ENCODE measurements at places on chromosomes 6 and 20.

DNA sequence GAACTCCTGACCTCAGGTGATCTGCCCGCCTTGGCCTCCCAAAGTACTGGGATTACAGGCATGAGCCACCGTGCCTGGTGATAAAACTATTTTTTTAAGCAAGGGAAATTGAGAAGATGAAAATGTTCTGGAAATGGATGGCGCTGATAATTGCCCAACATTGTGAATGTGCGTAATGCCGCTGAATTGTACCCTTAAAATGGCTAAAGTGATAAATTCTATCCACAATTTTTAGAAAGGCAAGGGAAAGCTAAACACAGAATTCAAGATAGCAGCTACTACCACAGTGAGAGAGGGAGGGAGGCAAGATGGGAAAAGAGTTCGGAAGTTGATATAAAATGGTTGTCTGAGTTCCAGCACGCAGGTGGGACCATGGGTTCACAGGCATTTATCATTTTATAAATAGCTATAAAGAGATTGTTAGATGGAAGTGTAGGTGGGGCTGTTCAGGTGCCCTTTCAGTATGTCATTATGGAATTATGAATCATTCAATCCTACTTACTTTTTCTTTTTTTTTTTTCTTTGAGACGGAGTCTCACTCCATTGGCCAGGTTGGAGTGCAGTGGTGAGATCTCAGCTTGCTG is 8.3 kb downstream of the RIPOR3 start:
- no peak for DNase-seq

DNA sequence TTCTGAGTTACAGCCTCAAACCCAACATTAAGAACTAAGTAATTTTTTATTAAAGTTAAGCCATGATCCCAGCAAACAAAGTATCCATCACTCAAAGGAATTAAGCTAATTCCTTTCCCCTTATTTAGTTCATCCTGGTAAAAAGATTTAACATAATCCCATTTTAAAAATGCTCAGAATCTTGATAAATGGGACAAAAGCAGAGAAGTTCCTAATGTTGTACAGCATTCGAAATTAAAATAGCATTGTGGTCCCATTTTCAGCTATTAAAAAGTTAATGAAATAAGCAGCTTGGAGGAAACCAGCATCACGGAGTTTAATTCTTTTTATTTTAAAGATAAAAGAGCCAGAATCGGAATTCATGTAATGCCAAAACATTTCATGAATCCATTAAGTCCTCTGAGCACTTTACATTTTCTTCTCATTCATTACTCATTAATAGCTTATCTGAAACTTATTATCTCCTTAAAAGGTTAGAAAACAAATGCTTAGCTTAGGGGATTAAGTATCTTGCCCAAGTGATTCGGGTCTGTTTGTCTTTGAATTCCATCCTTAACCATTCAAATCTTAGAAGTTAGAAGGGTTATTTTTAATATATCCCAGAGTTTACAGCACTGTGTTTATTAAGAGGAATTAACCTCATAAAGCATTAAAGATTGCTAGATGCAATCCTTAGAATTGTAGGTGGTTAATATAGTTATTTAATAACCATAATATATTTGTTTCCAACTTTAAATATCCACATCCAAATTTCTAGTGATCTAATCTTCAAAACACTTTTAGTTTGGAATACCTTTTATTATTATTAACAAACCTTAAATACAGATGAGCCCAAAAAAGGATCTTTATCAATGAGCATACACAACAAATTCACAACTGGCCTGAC is 11.2 kb downstream of the RBM39 start:
- DNase-seq, result no peak

DNA sequence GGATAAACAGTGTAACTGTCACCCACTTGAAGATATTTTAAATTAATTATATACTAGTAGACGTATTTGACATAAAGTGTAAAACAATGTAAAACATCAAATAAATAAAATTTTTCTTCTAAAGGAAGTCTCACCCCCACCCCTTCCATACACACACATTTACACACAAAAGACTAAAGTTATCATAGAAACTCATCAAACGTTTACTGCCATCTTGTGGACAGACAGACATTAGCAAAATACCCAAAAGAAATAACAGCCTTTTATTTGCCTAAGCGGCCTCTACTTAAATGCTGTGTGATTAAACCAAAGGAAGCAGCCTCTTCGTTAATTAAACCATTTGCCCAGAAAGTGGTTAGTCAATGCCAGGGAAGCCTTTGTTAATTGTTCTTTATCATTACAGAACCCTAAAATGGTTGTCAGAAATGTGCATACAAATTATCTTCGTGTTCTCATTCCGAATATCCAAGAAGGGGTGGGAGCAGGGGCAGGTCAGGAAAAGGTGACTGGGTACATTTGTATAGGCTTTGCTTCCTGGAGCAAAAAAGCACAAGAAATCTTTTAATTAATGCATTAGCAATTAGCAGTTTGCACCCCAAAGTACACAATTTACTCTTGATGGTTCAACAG is 176.2 kb upstream of the SASH1 start:
- DNase-seq, result peak; percentile 62

DNA sequence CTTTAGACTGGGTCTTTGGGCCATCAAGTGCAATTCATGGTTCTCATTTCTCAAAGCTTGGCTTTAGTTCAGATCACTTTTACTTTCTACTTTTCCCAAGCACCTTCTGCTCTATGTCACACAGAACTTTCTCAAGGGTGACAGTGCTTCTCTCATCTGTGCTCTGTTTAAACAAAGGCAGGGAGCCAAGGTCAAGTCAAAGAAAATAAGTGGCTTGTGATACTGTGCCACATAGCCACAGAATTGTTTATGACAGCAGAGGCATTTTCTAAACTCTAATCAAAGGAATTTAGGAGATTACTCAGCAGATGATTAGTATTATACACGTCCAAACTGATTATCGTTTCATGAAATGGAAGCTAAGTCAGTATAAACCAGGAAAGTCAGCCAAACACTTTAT is 348.0 kb downstream of the HDGFL1 start:
- no peak for DNase-seq

- DNase-seq, result no peak
These were observed 283.4 kb upstream of the RUNX2 start for GRCh38 chr6:45044510-45045252.

DNA sequence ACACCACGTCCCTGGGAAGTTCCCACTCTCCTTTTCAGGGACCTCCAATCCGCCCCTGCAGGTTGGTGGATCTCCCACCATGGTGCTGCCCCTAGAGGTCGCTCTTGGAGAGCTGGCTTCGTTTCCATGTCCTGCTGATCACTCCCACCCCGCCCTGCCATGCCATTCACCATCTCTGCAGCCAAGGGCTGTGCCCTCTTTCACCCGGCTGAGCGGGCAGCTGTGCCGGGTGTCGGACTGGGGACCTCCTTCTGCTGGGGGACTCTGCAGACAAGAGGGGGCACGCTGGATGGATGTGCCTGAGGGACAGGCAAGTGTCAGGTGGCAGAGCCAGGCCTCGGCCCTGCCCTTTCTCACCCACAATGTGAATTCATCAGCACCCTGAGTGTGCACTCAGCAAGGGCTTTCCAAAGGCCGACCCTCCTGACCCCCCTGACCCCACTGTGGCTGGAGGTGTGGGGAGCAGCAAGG is 347.0 kb downstream of the CDH4 start:
- no peak for DNase-seq

GRCh38 chr6:159440911-159441703 is 251.9 kb downstream of the SOD2 start:
- DNase-seq, result no peak

- no peak for DNase-seq
These were observed 28.1 kb upstream of the BMP7 start for GRCh38 chr20:57294550-57294949.

- peak; percentile 83 for DNase-seq
These were observed 89.7 kb upstream of the EPB41L1 start for GRCh38 chr20:36064658-36065426.

- peak; percentile 0 for DNase-seq
These were observed 74.1 kb downstream of the TPBG start for GRCh38 chr6:82437701-82438100.

GRCh38 chr6:108736002-108736361 is 112.2 kb upstream of the ARMC2 start:
- DNase-seq, result no peak

DNA sequence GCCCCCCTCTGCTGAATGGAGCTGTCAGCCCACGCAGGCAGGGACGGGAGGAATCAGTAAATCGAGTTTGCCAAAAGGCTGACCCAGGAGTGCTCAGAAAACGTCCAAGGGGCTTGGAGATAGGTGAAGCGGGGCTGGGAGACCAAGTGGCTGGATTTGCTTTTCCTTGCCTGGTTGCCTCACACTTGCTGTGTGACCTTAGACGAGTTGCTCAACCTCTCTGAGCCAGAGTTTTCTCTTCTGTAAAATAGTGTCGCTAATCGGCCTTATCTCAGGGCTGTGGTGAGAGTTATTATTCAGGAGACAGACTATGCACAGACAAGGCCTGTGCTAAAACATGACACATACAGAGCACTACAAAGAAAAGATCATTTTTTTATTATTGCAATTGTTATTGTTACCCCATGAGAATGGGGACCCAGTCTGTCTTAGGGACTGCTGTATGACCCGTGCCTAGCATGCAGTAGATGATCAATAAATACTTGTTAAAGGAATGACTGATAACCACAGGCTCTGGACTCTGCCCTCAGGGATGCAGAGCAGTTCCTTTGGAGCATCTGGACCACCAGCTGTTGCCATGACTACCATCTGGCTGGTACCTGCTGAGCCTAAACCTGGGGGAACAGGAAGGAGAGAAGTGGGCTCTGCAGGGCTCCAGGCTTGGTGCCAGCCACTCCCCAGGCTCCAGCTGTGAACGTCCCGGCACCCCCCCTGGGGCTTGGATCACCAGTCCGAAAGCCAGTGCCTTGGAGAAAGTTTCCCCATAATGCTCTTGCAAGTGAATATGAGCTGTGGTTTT is 901 bp downstream of the KCNK15 start:
- DNase-seq, result no peak

- DNase-seq, result peak; percentile 59
These were observed 430.3 kb upstream of the SOX4 start for GRCh38 chr6:21163110-21163837.

DNA sequence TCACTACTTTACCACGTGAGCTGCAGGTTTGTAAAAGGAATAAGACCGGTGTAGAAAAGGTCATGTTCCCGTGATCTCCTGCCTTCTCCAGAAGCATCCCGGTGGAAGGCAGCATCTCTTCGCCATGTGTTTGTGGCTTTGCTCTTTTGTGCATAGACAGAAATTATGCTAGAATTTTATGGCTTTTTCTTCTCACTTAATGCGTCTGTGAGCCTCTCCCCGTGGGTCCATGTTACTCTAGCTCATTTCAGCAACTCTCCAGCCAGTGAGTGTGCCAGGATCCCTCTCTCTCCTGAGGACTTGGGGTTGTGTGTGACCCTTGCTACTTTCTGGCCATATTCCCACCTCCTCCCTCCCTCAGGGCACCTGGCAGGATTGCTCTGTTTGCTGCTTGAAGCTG is 289.5 kb downstream of the CDH4 start:
- DNase-seq, result no peak

GRCh38 chr6:34877259-34877658 is 10.6 kb downstream of the TAF11 start:
- no peak for DNase-seq

DNA sequence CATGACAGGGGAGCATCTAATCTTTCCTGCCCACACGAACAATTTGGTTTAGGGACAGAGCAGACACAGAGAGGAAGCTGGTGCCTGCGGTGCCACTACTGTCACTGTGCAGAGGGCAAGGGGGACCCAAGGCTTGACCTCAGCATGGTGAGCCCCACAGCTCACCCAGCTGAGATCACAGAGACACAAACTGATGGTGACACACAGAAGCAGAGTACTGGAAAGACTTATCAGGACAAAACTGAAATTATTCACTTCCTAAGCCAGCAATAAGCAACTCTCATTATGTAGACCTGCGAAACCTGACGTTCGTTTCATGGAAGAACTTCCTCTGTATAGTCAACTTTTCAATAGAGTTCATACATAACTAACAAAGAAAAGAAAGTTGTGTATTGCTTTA is 86.1 kb downstream of the HUS1B start:
- no peak for DNase-seq

GRCh38 chr20:49796600-49797343 is 15.9 kb upstream of the SLC9A8 start:
- no peak for DNase-seq
